AG09309 (cell line): ENCODE measurements at places on chromosomes 5 and 9.
A peak's percentile ranks its signal among the peaks of the same experiment; 100 is the strongest.

GRCh38 chr5:164475339-164475977 lies 970.0 kb downstream of the MAT2B start:
- no peak for DNase-seq

GRCh38 chr5:58775701-58776262 lies 192.9 kb downstream of the RAB3C start:
- no peak for DNase-seq

DNA sequence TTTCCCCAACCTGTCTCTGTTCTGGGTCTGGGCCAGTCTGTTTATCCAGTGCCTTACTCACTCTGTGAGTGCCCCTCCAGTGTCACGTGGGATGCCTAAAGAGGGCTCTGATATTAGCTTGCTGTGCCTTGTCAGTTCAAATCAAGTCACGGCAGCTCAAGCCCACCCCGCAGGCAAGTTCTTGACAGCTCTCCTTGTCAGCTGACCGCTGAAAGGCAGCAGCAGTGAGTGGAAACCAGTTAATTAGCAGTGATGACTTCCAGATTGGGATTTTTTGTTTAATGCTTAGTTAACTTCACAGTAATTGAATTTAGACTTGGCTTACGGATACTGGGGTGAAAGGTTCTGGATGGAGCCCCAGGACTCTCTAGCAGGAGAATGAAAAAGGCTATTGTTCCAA lies 210.1 kb downstream of the PSAT1 start:
- DNase-seq = no peak

GRCh38 chr9:22170990-22171670 lies 162.0 kb upstream of the CDKN2B start:
- no peak for DNase-seq

- no peak for DNase-seq
Measured at GRCh38 chr9:93300585-93301081, 116.7 kb downstream of the WNK2 start.

- no peak for DNase-seq
Measured at GRCh38 chr5:143195491-143195890, 208.0 kb downstream of the NR3C1 start.

- no peak for DNase-seq
Measured at GRCh38 chr9:113989714-113990569, 88.2 kb downstream of the AMBP start.

DNA sequence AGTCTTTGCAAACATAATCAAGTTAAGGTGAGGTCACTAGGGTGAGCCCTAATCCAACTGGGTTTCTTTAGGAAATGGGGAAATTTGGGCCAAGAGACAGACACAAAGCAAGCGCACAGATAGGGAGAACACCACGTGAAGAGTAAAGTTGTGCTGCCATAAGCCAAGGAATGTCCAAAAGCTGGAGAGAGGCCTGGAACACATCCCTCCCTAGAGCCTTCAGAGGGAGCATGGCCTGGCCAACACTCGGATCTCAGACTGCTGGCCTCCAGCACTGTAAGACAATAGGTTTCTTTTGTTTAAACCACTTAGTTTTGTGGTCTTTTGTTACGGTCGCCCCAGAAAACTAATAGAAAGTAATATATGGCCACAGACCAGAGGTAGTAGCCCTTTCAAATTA lies 8.1 kb upstream of the ROR2 start:
- no peak for DNase-seq

- DNase-seq = no peak
Measured at GRCh38 chr9:90052366-90052765, 447.6 kb downstream of the GADD45G start.

DNA sequence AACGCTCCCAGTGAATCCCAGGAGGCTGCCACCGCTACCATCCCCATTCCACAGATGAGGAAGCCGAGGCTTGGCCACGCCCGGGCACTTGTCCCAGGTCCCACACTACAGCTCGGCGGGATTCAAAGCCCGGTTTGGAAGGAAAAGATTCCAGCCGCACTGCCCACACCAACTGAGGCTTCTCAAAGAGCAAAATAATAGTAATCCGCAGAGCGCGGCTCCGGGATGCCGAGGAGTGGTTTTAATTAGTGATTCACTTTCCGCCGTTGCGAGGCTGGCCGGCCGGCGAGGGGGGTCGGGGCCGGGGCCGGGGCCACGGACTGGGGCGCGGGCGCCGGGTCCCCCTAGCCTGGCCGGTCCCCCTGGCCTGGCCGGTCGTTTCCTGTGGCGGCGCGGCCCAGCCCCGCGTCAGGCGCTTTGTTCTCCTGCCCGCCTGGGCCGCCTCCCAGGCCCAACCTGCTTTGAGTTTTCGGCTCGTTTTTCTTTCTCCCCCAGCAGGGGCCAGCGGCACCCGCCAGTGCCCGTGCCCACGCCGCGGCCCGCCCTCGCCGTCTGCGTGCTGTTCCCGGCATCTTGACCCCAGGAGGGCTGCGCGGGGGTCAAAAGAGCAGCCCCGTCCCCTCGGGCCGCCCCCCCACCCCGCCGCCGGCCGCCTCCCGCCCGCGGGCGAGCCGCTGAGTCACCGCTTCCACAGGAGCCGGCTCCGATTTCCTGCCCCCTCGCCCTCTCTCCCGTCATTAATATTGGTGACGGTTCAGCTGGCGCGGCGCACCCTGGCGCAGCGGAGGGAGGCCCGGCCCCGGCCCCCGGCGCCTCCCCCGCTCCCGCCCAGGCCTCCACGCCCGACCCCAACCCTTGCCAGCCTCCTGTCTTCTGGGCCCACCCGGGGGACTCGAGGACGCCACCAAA lies 31.2 kb downstream of the FGF18 start:
- DNase-seq = peak; percentile 49

DNA sequence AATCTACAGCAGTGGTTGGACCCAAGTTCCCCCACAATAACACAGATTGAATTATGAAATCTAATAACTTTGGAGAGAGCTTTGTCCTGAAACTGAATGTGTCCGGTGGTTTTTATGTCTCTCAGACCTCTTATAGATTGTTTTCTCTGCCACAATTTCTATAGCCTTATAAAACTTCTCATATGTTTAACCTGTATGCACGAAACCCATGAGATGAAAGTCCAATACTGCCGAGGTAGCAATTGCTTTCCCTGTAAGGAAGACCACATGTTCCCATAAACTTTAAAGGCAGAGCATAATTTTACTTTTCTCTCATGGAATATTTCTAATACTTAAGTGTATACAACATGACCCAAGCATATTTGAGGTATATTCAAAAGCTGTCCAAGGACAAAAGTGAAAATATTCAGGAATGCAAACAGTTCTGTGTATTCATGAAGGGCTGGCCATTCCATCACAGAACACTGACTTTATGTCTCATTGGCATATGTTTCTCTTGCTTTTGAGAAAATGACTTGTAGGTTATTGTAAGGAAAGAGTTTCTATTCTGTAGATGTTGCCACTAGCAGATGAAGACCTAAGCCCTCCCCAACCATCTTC lies 94.4 kb upstream of the TLE4 start:
- DNase-seq = no peak

- no peak for DNase-seq
Measured at GRCh38 chr5:88702332-88702731, 180.7 kb downstream of the MEF2C start.

- DNase-seq = peak; percentile 8
Measured at GRCh38 chr9:17600962-17601593, 22.2 kb downstream of the SH3GL2 start.

DNA sequence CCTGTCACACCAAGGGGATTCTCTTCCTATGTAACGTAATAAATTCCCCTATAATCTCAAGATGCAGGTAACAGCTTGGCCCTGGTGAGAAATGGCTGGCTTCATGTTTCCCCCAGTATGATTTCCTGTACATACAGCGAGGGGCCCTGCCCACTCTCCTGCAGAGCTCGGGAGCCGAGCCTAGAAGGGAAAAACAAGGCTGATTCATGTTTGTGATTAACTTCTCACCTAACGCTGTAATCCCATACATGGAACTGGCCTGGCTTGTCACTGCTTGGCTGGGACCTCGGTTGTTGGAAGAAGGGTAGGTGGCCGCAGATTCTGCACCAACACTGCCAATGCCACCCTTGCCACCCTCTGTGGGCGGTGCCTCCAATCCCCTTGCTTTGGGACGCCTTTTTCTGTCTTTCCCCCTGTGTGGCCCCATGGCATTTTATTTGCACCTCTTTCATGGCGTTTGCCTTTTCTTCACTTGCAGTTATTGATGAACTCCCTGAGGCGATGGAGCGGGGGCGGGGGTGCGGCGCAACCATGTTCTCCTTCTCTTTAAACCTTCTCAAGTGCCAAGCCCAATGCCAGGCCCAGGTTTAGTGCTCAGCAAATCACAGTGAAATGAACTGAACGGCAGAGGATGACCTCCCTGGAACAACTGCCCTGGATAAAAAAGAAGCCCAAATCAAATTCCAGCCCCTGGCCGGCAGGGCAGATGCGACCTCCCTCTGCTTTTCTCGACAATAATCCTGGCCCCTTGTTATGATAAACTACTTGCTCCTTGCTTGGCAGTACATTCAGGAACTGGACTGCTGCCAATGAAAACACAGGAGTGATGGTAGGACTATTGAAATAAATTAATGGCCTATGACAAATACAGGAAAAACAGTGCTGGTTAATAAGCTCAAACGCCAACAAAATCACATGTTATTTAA lies 108.1 kb downstream of the TMEM174 start:
- no peak for DNase-seq

- no peak for DNase-seq
Measured at GRCh38 chr5:151786468-151786867, 14.7 kb downstream of the G3BP1 start.

GRCh38 chr5:143402017-143402552 lies 1.4 kb downstream of the NR3C1 start:
- no peak for DNase-seq

GRCh38 chr9:127058011-127058644 lies 64.3 kb downstream of the ANGPTL2 start:
- no peak for DNase-seq

GRCh38 chr5:37189355-37189754 lies 59.8 kb downstream of the CPLANE1 start:
- DNase-seq = no peak

DNA sequence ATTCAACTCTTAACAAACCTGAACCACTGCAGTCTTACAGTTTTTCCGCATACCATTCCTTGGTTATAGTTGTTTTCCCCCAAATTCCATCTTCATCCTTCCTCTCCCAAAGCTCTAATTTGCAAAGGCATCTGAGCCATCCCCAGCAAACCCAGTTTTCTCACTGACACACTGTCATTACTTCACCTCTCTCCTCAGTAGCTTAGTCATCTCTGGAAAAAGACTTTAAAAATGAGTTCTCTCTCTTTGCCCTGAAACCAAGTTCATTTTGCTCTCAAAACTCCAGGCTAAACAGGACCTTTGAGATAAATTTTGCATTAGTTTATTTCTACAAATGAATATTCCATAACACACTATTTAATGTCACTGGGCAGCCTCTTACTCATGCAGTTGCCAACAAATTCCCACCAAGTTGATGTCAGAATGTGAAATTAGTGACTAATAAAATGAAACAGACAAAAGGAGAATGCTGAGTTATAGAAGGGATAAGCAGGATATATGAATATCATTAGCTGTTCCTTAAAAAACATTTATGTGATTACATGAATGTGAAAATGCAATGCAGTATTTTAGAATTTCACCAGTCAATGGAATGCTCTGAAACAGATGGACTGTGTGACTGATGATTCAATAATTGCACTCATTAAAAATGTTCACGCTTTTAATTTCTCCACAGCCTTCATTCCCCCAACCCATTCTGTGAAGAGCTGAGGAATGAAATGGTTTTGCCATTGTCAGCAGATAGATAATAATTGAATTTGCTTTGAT lies 107.4 kb upstream of the DMAC1 start:
- DNase-seq = no peak

- no peak for DNase-seq
Measured at GRCh38 chr5:78573318-78573717, 75.3 kb downstream of the LHFPL2 start.

DNA sequence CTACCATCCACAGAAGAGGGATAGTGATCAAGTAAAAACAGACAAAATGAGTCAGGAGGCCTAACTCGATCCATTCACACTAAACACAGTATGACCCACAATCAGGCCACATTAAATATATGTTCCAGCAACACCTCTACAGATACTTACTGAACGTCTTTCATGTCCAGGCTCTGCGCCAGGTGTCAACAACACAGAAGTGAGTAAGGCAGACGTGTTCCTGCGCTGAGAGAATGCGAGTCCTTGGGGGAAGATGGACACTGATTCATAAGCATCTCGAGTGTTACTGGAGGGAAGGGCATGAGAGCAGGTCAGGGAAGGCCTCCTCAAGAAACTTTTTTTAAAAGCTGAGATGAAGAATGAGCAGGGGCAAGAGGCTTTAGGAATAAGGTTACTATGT lies 164.3 kb upstream of the CLINT1 start:
- no peak for DNase-seq

DNA sequence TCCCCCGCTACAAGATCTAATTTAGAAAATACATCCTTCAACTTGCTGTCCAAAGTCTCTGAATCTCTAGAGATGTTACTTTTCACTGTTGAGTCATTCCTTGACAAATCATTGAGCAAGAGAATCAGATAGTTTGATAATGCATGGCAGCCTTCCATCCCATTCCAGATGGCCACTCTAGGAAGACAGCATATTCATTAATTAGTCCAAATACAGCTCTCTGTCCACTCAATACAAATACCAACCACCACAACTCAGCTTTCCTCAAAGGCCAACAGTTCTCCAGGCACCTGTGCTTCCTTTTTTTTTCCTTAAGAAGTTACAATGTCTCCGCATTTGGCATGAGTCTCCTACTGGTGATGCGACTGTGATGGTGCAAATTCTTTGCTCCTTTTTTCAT lies 72.3 kb downstream of the DROSHA start:
- DNase-seq = no peak

DNA sequence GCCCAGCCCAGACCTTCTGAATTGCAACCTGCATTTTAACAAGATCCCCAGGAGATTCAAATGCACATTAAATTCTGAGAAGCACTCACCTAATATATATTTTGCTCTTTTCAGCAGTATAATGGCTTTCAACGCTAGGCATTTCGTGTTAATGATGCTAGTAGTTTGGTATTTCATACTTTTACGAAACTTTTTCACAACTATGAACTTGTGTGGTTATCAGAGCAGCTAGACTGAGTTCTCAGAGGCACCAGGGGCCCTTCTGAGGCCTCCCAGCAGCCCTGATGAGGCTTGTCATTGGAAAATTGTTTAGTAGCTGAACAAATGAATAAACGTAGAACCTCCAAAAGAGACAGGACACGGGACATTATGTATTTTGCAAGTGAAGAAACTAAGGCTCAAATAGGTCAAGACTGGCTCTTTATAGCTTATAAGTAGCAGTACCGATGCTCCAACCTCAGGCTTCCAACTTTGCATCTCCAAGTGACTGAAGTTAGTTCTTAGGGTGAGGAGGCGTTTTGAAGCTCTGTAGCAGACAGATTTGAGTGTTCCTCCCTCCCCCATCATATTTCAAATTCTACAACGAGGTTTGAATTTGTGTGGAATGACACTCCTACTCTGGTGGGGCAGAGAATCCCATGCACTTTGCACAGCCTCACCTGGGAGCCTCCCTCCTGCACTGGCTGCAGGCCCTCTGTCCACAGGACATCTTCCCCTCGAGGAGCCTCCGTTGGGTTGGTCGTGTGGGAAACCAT lies 121.1 kb upstream of the SLC25A48 start:
- DNase-seq = no peak

GRCh38 chr9:134625361-134626068 lies 16.1 kb upstream of the COL5A1 start:
- DNase-seq = no peak

GRCh38 chr9:128702949-128703615 lies 779 bp downstream of the PKN3 start:
- no peak for DNase-seq

GRCh38 chr5:136006164-136006563 lies 22.6 kb upstream of the TGFBI start:
- DNase-seq = peak; percentile 71
